ENCODE measurements at places on chromosomes 13 and 19.

GRCh38 chr19:28322945-28323344, 890.0 kb downstream of the UQCRFS1 start:
- DNase-seq = no peak

- DNase-seq = peak; percentile 23
Measured at GRCh38 chr19:54100561-54100960, at the start of gene OSCAR. TSS of gene OSCAR (minus strand) at chr19:54100803. CDS start at chr19:54100792, 11 bp downstream.

- DNase-seq = no peak
Measured at GRCh38 chr13:52665325-52665724, 12.7 kb downstream of the SUGT1 start.

- DNase-seq = no peak
Measured at GRCh38 chr13:108326309-108326708, 56.8 kb downstream of the TNFSF13B start.

DNA sequence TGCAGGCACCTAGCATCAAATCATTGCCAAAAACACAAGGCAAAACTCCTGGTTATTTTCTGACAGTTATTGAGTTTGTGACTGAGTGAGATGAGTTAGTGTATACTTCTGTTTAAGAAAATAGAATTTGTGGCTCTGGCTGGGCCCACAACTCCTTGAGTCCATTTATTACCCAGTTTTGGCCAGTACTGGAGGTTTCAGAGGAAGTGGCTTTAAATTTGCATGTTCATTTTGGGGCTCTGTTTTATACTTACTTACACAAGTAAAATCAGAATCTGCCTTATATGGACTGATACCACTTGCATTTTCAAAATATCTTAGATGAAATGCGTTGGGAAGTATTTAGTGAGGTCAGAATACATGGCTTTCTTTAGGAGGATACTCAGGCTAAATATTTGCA, 29.0 kb downstream of the TNFSF11 start:
- no peak for DNase-seq

GRCh38 chr19:1049106-1049505, 9.2 kb downstream of the ABCA7 start:
- no peak for DNase-seq

GRCh38 chr19:5308451-5309437, 31.9 kb downstream of the PTPRS start:
- peak; percentile 36 for DNase-seq

- DNase-seq = no peak
Measured at GRCh38 chr13:87376081-87376480, 295.1 kb upstream of the SLITRK5 start.

DNA sequence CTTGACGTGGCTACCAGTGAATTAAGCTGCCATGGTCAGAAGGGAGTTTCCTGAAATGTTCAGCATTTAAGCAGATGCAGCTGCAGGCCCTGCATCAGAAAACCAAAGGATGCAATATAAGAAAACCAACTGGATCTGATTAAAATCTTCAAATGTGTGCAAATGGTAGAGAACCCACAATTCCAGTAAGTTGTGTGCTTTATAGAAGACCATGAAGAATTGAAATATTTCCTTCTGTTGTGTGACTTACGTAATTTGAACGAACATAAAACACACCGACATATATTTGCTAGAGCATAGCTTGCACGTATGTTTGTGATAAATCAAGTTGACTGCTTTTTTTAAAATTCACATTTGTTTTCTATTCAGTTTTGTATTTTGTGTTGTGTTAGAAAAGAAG, 191.4 kb downstream of the COL4A1 start:
- DNase-seq = no peak

GRCh38 chr13:80340651-80341100, 250 bp downstream of the SPRY2 start:
- DNase-seq = peak; percentile 54

DNA sequence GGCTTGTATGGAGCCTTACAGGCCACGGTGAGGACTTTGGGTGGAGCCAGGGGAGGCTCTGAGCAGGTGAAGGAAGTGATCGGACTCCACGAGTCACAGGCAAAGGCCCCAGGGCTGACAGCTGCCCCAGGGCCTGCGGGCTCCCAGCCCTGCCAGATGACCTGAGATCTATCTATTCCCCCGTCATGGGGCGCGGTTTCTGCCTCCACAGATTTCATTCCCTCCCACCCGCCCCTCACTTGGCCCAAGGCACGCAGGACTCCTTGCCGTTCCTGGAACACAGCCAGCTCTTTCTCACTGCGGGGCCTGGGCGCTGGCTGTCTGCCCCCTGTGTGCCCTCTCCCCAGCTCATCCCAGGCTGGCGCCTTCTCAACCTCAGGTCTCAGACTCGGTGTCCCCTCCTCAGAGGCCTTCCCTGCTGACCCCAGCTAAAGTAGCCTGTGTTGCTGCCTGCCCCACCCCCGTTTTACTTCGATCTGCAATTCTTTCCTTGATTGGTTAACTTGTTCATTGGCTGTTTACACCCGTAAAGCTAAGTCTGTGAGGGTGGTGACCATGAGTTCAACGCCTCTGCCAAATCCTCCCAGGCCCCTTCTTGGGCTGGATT, 13.9 kb upstream of the PAK4 start:
- DNase-seq = no peak

GRCh38 chr13:51721496-51721895, 82.5 kb downstream of the DHRS12 start:
- DNase-seq = no peak

DNA sequence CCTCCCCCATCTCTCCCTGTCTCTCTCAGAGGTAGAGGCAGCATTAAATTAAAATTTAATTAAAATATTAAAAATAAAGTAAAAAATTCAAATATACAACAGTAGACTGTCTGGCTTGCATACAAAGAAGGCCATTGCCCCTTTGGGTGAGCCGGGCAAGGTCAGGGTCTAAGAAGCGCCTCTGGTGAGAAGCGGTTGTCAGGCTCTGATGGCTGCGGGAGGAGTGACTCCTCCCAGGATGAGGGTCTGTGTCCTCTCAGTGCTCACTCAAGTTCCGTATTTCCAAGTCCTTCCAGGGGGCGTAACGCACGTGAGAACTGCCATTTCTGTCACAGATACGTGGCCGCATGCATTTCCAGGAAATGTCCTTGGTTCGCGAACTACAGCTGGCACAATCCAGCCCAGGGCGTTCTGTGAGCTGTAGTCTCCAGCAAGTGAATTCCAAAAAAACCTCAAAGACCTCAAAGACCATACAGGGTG, 737 bp upstream of the ZNF181 start:
- no peak for DNase-seq

DNA sequence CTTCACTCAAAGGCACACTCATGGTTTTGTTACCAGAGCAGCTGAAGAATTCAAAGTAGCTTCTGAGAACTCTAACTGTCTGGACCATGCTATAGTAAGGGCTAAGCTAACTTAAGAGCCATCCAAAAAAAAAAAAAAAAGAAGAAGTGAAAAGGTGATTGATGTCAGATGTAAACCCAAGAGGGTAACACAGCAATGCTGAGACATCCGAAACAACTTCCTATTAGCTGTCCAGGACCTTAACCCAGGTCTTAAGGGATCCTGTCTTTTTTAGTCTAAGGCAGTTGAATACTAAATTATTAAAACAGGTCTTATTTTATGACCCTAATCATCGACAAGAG, 11.2 kb upstream of the RAB20 start:
- no peak for DNase-seq

GRCh38 chr19:907183-907853, 5.7 kb downstream of the R3HDM4 start:
- no peak for DNase-seq

DNA sequence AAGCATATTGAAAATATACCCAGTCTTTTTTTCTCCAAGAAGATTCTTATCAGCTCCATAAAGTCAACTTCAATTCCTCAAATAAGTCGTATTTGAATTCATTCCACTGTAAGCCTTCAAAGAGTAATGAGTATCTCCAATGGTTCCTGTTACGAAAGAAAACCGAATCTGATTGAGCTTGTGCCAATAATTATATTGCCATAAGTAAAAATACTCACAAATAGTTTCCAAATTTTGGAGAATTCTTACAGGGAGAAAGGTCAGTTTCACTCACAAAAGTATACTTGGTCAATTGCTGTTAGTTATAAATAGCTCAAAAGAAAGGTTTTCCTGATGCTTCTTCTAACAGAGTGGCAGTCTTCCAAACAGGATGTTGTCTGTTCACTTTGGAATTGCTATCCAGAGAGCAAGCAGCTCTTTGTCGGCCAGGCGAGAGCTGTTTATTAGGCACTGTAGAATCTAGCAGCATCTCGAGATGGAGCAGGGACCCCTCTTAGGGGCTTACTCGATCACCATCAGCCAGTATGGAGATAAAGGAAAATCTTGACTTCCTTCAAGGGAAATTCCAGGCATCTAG, 13.5 kb downstream of the ERICH4 start:
- no peak for DNase-seq

DNA sequence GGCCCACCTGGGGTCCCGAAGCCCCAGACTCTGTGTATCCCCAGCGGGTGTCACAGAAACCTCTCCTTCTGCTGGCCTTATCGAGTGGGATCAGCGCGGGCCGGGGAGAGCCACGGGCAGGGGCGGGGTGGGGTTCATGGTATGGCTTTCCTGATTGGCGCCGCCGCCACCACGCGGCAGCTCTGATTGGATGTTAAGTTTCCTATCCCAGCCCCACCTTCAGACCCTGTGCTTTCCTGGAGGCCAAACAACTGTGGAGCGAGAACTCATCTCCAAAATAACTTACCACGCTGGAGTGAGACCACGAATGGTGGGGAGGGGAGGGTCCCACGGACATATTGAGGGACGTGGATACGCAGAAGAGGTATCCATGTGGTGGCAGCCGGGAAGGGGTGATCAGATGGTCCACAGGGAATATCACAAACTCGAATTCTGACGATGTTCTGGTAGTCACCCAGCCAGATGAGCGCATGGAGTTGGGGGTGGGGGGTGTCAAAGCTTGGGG, 1.0 kb upstream of the ICAM5 start:
- DNase-seq = peak; percentile 74

- no peak for DNase-seq
Measured at GRCh38 chr19:3533563-3534216, 5.3 kb upstream of the TEKTIP1 start.

GRCh38 chr13:111906306-111906705, 160.6 kb upstream of the SOX1 start:
- DNase-seq = no peak

DNA sequence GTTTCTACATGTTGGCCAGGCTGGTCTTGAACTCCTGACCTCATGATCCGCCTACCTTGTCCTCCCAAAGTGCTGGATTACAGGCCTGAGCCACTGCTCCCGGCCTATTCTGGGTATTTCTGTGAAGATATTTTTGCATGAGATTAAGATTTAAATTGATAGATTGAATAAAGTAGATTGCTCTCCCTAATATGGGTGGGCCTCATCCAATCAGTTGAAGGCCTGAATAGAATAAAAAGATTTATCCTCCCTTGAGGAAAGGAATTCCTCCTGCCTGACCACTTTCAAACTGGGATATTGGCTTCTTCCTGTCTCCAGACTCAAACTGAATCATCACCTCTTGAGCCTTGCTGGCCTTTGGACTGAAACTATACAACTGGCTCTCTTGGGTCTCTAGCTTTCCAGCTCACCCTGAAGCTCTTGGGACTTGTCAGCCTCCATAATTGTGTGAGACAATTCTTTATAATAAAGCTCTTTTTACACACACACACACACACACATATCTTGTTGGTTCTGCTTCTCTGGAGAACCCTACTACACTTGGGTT, 36.1 kb upstream of the CXCL17 start:
- DNase-seq = no peak

DNA sequence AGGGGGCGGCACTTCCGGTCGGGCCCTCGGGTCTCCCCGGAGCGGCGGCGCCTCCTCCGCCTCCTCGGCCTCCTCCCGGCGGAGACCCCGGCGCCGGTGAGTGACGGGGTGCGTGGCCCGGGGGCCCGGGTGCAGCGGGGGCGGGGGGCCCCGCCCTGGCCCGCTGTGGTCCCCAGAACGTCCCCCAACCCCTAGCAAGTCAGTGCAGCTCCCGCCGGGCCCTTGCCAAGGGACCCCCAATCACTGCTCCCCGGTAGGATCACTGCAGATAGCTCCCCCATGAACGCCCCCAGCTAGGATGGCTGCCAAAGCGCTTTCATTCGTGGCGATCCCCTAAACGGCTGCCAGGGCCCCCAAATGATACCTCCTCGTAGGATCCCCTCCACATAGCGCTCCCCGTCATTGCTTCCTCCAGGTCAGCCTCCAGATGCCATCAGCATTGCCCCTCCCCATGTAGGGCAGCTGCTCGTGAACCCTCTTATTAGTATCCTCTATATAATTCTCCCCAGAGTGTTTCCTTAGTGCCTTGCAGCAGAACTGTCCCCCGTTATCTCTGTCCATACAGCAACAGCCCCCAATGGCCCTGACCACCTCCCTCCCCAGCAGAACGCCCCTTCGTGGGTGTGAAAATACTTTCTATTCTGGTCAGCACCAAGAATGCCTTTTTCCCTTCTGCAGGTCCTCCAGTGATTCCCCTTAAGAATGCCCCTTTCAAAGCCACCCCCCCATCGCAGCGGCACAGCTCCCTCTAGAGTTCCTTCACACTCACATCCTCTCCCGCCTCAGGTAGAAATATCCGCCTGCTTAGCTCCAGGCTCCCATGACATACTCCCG, at the start of gene ZNF865:
Gene ZNF865 (plus strand): TSS at position 11 of the 834 bp plus-strand sequence. CDS start 7,972 bp downstream, outside the sequence.
- DNase-seq = peak; percentile 92

DNA sequence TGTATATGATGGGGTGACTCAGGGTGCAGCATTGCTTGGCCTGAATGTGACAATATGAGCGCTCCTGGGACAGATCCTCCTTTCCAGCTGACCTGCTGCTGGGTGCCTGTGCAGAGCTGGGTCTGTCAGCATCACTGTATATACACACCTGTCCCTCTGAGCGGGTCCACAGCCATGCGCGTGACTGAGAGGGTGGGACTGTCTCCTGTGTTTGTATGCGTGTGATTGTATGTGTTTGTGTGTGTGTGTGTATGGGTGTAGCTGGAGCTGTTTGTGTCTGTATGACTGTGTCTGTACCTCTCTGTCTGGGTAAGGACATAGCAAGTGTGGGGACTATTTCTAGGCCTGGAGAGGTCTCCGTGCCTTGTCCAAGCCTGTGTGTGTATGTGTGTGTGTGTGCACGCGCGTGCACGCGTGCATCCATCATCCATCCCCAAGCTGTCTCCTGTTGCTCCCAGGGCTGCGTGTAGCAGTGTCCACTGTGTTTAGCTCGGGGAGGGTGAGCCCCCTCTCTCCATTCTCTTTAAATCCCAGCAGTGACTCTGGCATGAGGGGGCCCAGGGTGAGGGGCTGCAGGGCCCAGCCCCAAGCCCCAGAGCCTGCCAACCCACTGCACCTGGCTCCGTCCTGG, 8.3 kb downstream of the IGLON5 start:
- DNase-seq = no peak

GRCh38 chr13:100668408-100668807, 6.2 kb downstream of the TMTC4 start:
- no peak for DNase-seq

GRCh38 chr19:12783849-12784393, 7.4 kb upstream of the JUNB start:
- DNase-seq = no peak

- DNase-seq = no peak
Measured at GRCh38 chr13:108070925-108071324, 144.4 kb downstream of the LIG4 start.

- DNase-seq = no peak
Measured at GRCh38 chr13:48527955-48528354, 4.9 kb downstream of the RCBTB2 start.

GRCh38 chr13:84870190-84870589, 929.0 kb downstream of the SLITRK6 start:
- DNase-seq = peak; percentile 28

Data from ELF-1 (cell line).